ENCODE measurements at places on chromosomes 7 and 10. TPM values are rescaled to one million over a fixed set of nuclear protein-coding genes. Genes with fewer than 3 reads are reported as not detected.

The IDI2 gene
- total RNA-seq = not detected

The LRGUK gene
- total RNA-seq = 0.13 TPM

The FBXL13 gene
- 0.13 TPM for total RNA-seq

The PRKAR2B gene
- total RNA-seq = 1.9 TPM

The SH2D4B gene
- 0.21 TPM for total RNA-seq

The HHEX gene
- not detected for total RNA-seq

The POLR3A gene
- 17.0 TPM for total RNA-seq

DNA sequence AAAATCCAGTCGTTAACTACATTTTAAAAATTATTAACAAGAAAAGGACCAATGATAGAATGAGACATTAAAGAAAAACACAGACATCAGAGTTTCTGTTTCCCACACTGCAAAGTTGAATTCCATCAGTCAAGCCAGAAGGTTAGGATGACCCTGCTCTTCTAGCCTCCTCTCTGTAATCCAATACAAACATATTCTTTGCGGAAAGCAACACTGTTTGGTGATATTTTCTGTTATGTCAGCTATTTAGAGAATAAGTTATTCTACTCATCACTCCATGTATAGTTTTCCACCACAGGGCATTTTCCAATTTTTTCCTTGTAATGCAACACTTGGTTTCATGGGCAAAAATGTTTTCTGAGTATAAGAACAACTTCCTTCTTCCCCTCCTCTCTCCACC is 152.3 kb downstream of the EVX1 start:
- DNase-seq = no peak

DNA sequence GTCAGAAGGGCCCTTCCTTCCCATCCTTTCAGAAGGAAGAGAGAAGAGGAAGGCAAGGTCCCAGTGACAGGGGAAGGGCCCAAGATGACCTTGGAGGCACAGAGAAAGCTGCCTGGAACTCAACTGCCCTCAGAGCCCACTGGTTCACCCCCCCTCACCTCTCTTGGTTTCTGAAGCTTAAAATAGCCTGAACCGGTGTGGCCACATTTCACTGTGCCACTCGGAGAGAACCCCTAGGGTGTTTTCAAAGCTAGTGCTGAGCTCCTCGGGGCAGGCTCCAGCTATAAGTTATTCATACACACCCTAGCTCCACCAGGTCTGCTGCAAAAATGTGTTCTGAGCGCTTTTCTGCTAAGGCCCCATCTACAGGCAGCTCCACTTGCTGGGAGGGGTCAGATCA is 60.9 kb upstream of the ADRB1 start:
- DNase-seq = no peak

DNA sequence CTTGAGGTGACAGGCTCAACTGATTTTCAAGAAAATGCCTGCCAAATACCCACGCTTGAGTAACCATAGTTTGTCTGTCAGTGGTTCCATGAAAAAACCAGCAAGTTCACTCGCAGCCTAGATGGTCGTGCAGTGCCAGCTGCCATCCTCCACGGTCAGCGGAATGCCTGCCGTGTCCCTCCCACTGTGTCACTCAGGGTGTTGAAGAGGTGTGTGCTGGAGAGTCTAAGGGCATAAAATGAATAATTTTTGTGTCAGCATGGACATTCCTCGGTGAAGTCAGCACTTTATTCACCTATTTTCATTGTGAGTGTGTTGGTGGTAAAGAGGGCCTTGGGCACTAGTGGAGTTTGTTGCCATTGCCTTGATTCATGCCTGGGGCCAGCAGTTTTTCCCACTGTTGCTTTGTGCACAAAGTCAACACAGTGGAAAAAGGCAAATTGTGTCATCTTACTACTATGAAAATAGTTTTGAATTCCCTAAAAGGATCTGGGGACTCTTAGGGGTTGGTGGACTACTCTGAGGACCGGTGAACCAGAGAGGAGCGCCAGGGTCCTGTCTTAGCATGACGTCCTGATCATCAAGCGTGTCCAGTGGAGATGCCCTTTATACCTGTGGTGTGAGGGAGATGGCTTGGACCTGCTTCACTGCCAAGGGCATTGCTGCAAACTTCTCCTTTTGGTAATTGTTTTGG is 17.6 kb downstream of the MINDY4 start:
- no peak for DNase-seq

DNA sequence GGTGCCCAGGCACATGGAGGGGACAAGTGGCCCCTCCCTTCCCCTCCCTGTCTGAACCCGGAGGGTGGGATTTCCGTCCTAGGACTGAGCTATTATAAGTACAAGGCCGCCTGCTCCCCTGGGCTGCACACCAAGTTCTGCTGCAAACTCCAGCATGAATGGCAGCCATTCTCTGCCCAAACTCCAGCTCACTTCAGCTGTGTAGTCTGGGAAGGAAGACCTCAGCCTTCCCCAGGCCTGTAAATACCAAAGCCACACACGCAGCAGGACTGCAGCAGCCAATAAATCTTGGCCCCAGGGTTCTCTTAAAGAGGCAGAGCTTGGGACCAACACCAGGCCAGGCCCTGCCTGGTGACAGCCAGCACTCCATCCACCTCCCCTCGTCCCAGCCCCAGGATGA is 291.3 kb upstream of the ZMIZ1 start:
- DNase-seq = no peak

DNA sequence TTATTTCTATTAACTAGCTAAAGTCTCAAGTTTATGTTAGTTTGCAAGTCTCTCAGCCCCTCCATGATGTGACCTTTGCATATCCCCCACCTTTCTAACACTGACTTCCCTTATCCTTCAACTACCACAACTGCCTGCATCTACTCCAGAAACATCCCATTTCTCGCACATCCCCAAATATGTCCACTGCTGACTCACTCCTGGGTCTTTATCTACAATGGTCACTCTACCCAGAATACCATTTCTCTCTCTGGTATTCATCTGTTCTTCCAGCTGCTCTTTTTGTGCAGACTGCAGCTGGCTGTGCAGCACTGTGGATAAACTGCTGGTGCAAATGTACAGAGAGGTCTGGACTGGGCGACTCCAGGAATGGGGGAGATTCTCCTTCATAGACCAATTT is 32.7 kb upstream of the PRSS1 start:
- DNase-seq = no peak

- DNase-seq = no peak
These were observed 12.9 kb downstream of the SGCE start for GRCh38 chr7:94642838-94643653.

- no peak for DNase-seq
These were observed 97.3 kb upstream of the CTBP2 start for GRCh38 chr10:125257521-125258108.

DNA sequence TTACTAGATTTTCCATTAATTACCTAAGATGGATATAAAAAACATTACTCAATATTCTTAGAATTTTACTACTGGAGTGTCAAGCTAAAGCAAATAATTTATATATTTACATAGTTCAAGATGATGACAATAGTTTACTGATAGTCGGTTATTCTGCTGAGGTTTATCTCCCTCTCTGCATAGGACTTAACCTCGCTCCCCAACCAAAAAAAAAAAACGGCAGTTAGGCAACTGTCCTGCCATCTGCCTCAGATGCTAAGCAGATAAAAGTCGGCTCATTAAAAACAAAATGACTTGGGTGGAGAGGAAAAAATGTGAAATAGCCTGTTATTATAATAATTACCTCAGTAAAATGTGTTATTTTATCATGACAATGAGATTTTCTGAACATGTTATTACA is 14.0 kb upstream of the ITGB8 start:
- DNase-seq = no peak

- DNase-seq = no peak
These were observed 525.2 kb downstream of the LRMDA start for GRCh38 chr10:75956624-75957023.

GRCh38 chr7:30163231-30163894 is 28.6 kb downstream of the MTURN start:
- peak; percentile 63 for DNase-seq

DNA sequence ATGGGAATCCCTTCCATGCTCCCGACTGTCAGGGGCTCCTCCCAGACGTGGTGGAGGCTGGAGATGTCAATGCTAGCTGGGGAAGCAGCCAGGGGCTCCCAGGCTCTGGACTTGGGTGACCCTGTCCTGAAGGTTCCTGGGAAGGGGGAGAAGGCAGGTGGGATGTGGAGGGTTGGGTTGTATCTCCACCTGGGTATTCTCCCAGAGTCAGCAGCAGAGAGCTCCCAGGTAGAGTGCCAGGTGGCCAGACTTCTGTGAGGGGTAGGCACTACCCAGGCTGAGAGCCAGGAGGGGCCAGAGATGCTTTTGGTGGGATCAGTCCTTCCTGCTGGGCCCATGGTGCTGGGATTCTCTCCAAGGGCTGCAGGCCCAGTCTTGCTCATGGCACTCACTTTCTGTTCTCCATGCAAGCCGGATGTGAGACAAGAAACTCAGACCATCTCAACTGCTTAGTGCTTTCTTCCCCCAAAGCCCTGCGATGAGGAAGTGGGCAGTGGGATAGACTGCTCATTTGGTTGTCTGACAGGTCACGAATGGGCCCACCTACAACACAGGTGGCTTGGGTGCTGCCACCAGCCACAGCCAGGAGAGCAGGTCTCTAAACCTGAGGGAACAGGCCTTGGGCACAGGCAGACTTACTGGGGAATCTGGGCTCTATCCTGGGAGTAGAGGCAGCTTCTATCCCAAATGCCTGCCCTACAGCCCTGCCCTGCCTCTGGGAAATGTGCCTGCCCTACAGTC is 52.5 kb upstream of the CAMK2B start:
- no peak for DNase-seq

DNA sequence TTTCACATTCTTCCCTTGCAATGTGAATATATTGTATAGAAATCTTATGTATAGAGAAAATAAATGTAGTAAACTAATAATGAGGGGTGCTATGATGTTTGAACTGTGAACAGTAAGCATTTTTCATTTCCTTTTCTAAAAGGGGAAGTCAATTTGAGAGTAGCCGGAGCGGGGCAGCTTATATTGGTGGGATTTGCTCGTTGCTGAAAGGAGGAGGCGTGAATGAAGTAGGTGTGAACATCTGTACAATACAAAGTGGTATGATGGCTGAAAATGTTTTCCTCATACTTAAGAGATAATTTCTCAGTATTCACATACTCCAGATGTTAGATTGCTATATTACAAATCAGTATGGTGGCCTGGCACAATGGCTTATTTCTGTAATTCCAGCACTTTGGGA is 87.1 kb downstream of the SRI start:
- no peak for DNase-seq

- DNase-seq = no peak
These were observed 111.2 kb upstream of the ZMIZ1 start for GRCh38 chr10:78957471-78958039.

DNA sequence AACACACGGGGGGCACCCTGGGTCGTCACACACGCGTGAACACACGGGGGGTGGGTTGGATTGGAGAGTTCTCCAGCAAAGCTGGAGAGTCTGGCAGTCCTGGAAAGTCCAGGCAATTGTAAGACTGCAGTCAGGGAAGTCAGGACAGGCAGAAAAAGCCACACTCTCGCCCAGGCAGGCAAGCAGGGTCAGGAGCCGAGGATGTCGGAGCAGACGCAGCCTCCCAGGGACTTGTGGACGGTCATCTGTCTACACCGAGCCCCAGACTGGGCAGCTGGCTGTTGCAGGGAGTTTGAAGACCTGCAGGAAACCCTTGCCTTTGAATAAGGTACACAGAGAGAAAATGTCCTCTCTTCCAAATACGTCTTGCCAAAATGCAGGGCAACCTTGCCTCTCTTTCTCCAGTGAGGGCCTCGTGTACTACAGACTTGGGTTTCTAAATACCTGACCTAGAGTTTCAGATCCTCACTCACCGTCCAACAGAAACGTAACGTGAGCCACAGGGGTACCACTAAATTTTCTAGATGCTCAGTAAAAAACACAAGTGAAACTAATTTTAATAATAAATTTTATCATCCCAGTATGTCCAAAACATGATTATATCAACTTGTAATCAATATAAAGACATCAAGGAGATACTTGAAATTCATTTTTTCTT is 176.7 kb downstream of the ADARB2 start:
- DNase-seq = no peak

DNA sequence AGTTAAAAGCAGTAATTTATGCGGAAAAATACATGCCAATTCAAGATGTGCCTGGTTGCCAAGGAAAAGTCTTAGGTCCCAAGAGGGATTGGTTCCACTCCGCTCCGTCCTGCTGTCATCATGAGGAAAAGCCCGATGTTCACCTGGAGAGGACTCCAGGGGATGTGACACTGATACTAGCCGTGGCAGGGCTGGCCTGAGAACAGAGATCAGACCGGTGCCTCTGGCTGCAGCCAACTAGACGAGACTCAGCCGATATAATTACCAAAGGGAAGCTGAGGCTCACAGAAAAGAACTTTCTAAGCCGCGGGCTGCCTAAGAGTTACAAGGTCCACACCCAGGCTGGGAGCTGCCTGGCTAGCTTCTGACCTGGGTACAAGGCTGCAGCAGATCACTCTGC is 81.3 kb upstream of the UNC5B start:
- no peak for DNase-seq

GRCh38 chr7:24665564-24666294 is 91.5 kb downstream of the GSDME start:
- peak; percentile 62 for DNase-seq

- no peak for DNase-seq
These were observed 350.0 kb upstream of the FZD8 start for GRCh38 chr10:35992107-35992506.

DNA sequence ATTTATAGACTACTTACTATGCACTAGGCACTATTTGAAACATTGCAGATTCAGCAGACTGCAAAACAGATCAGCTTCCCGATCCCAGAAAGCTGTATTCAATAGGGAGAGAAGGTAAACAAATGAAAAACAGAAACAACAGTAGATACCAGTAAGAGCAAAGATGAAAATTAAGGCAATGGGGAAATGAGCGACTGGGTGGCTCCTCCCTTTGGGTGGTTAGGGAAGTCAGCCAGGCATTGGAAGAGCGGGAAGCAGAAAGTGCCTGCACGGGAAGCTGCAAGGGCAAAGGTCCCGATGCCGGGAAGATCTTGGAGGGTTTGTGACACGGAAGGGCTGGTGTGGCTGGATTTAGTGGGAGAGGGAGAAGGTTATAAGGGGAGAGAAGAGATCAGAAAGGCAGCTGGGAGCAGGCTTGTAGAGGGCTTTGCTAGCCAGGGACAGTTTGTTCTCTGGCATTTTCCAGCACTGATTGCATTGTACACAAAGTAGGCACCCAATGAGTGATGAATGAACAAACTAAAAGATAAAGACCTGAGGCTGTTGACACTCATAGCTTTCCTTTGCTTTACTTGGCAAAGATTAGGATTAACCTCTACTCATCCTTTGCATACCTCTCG is 67.8 kb downstream of the NAMPT start:
- no peak for DNase-seq

DNA sequence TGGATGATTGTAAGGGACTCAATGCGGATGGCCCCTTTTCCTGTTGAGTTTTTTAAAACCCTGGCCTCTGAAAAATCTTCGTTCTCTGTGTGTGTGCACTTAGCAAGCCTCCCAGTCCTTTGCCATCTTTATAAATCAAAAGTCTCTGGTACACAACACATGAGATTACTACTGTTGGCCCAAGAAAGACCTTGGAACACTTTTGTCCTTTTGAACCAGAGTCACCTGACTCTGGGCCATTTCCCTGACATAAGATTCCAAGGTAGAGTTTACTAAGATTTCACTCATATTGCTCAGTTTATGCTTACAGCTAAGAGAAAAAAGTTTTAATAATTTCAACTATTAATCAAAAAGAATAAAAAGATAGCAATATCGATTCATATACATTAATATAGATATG is 64.7 kb upstream of the IFRD1 start:
- no peak for DNase-seq
